ENCODE measurements at places on chromosomes 2 and 18. TPM values are rescaled to one million over a fixed set of nuclear protein-coding genes. Genes with fewer than 3 reads are reported as not detected.

Gene LYG1
- 0.78 TPM for total RNA-seq

Gene QPCT
- 16.1 TPM for total RNA-seq

Gene ESCO1
- total RNA-seq = 28.7 TPM

Gene CPO
- not detected for total RNA-seq

Gene XDH
- 16.9 TPM for total RNA-seq

Gene RNU2-63P
- 51.9 TPM for total RNA-seq

Gene DPYSL5
- not detected for total RNA-seq

Gene SLC5A7
- not detected for total RNA-seq

Gene PIGN
- total RNA-seq = 55.5 TPM

Gene REG3A
- total RNA-seq = not detected

Gene SLC4A3
- 6.9 TPM for total RNA-seq

Gene IL36RN
- 2.0 TPM for total RNA-seq

Gene SH3BP4
- total RNA-seq = 35.2 TPM

Gene KLHL30
- total RNA-seq = 0.34 TPM

Gene LOXL3
- 0.34 TPM for total RNA-seq

Gene INHA
- total RNA-seq = 0.36 TPM

Gene DUSP2
- total RNA-seq = 13.0 TPM

Gene MALT1
- total RNA-seq = 67.0 TPM

Gene NETO1
- not detected for total RNA-seq

Gene DYNAP
- total RNA-seq = not detected

Gene RAX
- not detected for total RNA-seq

Gene ANKRD36C
- total RNA-seq = 5.1 TPM

Gene IL1RL1
- total RNA-seq = 53.3 TPM

Gene C2orf78
- not detected for total RNA-seq

Gene SCLY
- 25.4 TPM for total RNA-seq

Gene SKOR2
- not detected for total RNA-seq

Gene ZSCAN30
- 14.8 TPM for total RNA-seq

Gene CHST9
- total RNA-seq = under 0.01 TPM

Gene ZSWIM2
- not detected for total RNA-seq

Gene FIGLA
- total RNA-seq = not detected

Gene AMER3
- total RNA-seq = not detected

Gene STK17B
- total RNA-seq = 30.8 TPM

Gene AFF3
- total RNA-seq = not detected

Gene ANKRD30BL
- not detected for total RNA-seq

Gene ARHGAP25
- 1.7 TPM for total RNA-seq

Gene CLEC4F
- total RNA-seq = not detected

Gene RTP5
- total RNA-seq = not detected

Gene CNGA3
- total RNA-seq = not detected

Gene SPP2
- total RNA-seq = not detected

Gene PSTPIP2
- total RNA-seq = 9.6 TPM

Gene REG3G
- total RNA-seq = not detected

Gene PER2
- 11.3 TPM for total RNA-seq

Gene LRP1B
- total RNA-seq = under 0.01 TPM

Gene MBD1
- total RNA-seq = 157 TPM

Gene SMCHD1
- 79.3 TPM for total RNA-seq

Gene BUB1
- total RNA-seq = 1.4 TPM

Gene RNF152
- total RNA-seq = 24.6 TPM

Gene STAM2
- 30.1 TPM for total RNA-seq

Gene EPHA4
- 7.6 TPM for total RNA-seq

Gene KIF3C
- total RNA-seq = 1.7 TPM

Gene NUP35
- 15.4 TPM for total RNA-seq

Gene CPLX4
- total RNA-seq = not detected

Gene TUBA3E
- not detected for total RNA-seq

Data from nasal cavity respiratory epithelium epithelial cell of viscerocranial mucosa (primary cell).